Stimulated activated CD8-positive, alpha-beta memory T cell treated with anti-CD3 and anti-CD28 coated beads, Interleukin-15, amount 100 ng/mL, for 48 hours (primary cell): ENCODE measurements at places on chromosomes 7 and 10.

DNA sequence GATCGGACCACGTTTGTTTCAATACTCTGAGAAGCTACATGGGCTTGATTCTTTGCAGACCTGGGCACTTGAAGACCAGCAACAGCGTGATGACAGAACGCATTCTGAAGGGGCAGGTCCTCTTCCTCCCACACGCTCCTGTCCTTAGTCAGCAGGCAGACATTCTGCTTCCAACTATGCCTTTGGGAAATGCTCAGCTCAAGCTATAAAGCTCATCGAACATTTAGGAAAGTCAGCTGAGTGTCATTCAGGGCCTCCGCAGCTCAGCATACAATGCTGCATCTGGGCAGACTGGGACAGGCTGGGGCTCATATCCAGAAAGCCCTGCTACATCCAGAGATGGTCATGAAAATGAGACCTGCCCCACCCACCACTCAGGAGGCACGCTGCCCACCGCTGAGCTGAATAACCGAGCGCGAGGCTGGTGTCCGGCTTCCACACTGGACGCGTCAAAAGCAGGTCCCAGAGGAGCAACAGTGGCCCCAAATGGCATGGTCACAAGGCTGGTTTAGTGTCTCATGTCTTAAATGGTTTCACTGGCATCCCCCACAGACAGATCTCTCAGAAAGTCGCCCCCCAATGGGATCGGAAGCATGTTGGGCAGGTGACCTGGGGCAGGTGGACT lies 274.0 kb downstream of the DNAJB6 start:
- DNase-seq: no peak

GRCh38 chr7:111009526-111010040 lies 81.3 kb upstream of the LRRN3 start:
- DNase-seq: no peak

DNA sequence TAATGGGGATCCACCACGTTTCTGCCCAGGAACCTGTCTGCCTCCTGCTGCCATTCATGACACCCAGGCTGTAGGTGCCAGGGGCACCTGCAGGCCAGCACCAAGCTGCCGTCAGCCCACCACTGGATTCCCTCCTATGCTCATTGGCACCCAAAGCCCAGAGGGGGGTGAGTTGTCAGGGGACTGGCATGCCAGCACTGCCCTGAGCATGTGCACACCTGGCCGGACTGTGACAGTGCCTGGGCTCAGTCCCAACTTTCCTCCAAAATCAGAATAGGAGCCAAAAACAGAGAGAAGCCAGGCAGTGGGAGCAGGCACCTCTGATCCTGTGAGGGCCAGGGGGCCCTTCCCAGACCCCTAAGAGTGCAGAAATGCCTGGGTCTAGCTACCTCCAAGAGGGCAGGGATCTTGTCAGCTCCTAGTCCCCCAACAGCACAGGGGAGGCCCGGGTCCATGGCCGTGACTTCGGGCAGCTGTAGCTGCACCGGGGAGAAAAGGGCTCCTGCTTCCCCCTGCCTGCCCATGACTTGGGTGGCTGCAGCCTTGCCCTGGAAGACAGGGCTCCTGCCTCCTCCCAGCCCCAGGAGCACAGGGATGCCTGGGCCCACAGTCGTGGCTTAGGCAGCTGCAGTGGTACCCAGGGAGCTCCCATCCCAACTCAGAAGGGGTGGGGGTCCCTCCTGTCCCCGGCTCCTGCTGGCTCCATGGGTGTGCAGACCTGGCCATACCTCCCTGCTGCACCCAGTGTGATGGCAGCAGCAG lies 249.8 kb upstream of the DKK1 start:
- DNase-seq: no peak

DNA sequence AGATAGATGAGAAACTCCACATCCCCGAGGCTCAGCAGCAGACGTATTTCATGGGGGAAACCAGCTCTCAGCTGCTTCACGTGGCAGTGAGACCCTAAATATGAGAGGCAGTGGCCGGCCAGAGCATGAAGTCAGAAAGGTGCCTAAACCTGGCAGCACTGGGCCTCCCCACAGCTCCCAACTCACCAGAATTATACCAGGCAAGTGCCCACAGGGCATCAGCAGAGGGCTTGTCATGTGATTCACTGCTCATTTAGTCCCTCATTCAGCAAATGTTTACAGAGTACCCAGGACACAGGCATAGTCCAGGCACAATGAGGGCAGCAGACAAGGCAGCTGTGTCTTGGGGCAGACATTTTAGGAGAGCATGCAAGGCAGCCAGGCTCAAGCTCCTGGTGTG lies 212.6 kb downstream of the PTPRN2 start:
- DNase-seq: no peak

DNA sequence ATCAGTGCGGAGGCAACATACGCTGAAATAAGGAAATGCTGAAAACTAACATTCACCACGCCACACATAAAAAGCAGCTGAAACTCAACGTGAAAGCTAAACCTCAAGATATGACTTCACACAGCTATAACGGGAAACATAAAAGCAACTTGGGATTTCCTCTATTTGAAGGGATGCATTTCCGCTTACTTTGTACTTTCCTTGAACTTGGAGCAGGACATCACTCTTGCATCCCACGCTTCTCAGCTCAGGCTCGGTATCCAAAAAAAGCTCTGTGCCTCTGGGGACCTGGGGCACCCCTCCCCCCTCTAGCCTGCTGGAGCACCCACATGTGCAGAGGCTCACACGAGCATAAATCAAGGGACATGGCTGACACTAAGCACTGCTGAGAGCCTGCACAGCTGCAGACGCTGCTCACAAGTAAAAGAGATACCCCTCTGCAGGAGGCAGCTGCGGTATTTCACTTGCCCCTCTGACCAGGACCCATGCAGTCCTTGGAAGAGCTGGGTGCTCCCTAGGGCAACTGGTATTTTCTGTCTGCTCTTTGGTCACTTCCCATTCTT lies 34.2 kb downstream of the PARD3 start:
- DNase-seq: no peak

GRCh38 chr7:32263611-32264010 lies 193.4 kb upstream of the PDE1C start:
- no peak for DNase-seq
